ENCODE measurements at places on chromosomes 2 and 18. TPM values are rescaled to one million over a fixed set of nuclear protein-coding genes. Genes with fewer than 3 reads are reported as not detected.

DPP4 gene
- total RNA-seq, result 0.27 TPM

RIT2 gene
- not detected for total RNA-seq

DNA sequence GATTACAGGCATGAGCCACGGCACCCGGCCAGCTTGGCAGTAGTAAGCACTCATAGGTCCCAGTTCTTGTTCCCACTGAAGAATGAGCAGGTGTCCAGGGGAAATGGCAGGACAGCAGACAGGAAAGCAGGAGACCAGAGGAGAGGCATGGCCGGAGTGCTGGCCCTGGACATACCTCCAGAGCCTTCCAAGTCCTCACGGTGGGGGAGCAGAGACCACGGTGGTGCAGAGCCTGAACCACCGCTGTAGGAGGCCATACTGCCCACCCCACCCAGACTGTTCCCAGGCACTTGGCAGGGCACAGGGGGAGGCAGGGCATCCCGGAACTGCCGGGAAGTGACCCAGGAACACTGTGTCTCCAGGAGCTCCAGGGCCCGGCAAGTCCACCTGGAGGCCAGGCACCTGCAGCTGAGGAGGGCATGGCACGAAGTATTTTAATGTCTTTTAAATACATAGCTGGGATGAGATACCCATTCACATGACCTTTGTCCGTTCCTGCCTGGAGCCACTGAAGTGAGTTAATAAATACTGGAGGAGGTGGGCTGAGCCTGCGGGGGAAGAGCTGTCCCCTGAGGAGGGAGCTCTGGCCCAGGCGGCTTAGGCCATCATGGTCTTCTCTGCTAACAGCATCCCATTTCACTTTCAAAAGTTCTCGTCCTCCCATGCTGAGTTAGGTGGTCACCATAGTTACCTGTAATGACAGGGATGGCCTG, 49.7 kb upstream of the TFCP2L1 start:
- no peak for DNase-seq

- peak; percentile 41 for DNase-seq
Observed at GRCh38 chr2:120675460-120676130, 60.1 kb upstream of the GLI2 start.

GRCh38 chr2:46847726-46848412, 67.7 kb downstream of the MCFD2 start:
- DNase-seq, result no peak

DNA sequence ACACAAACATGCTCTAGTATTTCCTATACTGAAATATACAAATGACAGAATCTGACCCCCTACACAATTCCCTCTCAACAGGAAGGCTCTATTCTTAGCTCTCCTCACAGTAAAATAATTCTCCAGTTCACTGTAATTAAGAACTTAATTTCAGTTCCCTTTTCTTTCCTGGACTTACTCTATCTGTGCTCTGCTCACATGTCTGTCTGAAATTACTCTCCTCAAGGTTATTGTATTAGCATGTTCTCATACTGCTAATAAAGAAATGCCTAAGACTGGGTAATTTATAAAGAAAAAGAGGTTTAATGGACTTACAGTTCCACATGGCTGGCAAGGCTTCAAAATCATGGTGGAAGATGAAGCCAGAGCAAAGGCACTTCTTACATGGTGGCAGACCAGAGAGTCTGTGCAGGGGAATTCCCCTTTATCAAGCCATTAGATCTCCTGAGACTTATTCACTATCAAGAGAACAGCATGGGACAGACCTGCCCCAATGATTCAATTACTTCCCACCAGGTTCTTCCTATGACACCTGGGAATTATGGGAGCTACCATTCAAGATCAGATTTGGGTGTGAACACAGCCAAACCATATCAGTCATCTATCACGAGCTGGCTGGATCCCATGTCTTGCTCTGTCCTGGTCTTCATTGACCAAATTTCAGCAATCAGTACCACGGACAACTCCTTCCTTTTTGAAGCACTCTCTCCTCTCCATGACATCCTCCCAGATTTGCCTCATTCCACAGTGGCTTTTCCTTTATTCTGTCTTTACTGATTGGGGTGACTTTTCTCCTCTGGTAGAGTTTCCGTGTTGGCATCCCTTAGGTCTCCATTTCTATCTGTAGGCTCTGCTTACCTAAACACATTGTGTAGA, 110.9 kb downstream of the GALR1 start:
- no peak for DNase-seq

- DNase-seq, result no peak
Observed at GRCh38 chr2:15584767-15585469, 6.8 kb upstream of the DDX1 start.

GRCh38 chr2:133849341-133849740, 281.1 kb upstream of the NCKAP5 start:
- no peak for DNase-seq
